ENCODE measurements at places on chromosomes 1 and 21. TPM values are rescaled to one million over a fixed set of nuclear protein-coding genes. Genes with fewer than 3 reads are reported as not detected.

- DNase-seq = no peak
Measured at GRCh38 chr1:115647507-115647906, 5.7 kb downstream of the VANGL1 start.

DNA sequence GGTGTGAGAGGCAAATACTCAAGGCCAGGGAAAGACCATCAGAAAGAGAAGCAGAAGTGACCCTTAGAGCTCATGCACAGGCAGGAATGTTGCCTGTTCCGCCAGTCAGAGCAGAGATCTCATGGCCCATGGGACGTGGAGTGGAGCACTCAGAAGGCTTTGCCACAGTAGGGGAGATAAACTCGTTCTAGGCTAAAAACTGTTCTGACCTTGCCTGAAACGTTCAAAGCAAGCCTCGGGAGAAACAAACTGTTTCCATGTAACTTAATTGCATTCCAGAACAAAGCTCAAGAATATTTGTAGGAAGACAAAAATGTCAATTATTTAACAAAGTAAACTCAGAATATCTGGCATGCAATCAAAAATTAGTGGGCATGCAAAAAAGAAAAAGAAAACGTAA, 20.7 kb upstream of the SLC19A1 start:
- DNase-seq = no peak

GRCh38 chr1:32701421-32701911, 1.1 kb downstream of the SYNC start:
- DNase-seq = no peak

DNA sequence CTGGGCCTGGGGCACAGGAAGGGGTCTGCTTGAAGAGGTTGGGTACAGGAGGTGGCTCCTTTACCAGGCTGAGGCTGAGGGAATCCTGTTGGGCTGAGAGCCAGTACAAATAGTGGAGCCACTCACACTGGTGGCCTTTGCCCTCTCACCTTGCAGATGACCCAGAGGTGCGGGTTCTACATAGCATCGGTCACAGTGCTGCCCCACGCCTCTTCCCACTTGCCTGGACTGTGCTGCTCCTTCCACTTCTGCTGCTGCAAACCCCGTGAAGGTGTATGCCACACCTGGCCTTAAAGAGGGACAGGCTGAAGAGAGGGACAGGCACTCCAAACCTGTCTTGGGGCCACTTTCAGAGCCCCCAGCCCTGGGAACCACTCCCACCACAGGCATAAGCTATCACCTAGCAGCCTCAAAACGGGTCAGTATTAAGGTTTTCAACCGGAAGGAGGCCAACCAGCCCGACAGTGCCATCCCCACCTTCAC, 1.8 kb upstream of the SLC50A1 start:
- no peak for DNase-seq

GRCh38 chr1:198919667-198920398, 281.0 kb downstream of the PTPRC start:
- DNase-seq = no peak

DNA sequence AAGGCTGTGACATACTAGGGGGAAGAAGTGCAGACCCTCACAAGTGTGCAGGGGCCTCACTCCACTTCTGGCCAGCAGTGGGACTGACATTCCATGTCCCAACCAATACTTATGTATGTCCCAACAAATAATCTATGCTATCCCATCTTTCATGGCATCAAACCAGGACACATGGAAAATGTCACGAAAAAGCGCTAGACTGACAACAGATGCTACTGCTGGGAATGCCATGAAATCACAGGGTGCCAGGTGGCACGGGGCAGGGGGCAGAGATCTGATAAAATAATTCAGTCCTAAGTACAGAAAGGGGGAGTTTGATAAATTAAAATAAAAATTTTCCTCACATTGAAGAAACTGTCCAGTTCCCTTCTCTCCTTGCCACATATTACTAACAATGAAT, 27.6 kb upstream of the BCAS2 start:
- no peak for DNase-seq

DNA sequence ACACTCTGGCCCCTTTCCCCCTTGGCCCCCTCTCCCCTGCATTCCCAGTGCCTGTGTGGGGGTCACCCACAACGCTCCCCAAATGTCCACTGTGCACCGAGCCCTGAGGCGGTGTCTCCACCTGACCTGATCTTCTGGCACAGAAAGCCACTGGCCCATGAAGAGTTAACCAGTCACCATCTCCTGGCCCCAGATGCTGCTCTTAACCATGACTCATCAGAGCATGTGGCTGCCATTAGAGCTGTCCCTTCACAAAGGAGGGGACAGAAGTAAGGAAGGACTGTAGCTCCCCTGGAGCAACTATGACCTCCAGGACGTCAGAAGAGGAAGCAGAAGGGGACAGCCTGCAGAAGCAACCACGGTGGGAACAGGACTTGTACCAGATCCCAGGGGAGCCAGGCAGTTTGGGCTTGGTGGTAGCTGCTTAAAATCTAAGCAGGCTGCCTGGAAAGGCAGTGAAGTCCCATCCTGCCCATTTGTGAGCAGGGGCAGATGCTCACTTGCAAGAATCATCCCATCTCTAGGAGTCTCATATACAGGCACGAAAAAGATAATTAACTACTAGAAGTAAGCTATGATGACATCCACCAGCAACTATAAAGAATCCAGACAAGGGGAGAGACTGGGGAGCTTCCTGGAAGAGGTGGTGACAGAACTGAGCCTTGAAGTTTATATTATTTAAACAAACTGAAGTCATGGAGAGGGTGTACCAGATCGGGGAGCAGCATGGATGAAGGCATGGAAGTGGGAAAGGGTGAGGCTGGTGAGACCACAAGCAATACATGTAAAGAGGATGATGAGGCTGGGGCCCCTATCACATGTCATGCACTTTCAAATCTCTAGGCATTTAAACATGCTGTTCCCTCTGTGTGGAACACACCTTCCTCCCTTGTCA, 1.1 kb upstream of the TTC39A start:
- DNase-seq = peak; percentile 76

DNA sequence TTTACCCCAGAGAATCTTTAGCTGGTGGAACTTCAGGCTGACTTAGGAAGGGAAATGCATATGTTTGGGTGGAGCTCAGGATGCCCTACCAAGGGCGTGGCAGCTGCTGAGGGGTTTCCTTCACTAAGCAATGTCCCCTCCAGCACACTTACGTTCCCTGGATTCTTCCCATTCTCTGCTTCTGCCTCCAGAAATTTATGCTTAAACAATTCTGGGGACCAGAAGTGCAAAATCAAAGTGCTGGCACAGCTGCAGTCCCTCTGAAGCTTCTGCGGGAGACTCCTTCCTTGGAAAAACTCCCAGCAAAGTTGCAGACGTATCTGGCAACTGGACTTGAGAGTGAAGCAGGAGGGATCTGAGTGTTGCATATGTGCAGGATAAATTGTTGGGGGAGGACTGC, 402.8 kb downstream of the PCP4 start:
- DNase-seq = no peak

The NBPF20 gene
- 0.39 TPM for total RNA-seq

The CYP4A11 gene
- total RNA-seq = not detected

The MAB21L3 gene
- total RNA-seq = not detected

The MX1 gene
- 18.0 TPM for total RNA-seq

The LCE2B gene
- total RNA-seq = not detected

The PTPRC gene
- total RNA-seq = not detected

The SYDE2 gene
- 2.9 TPM for total RNA-seq
